ENCODE measurements at places on chromosomes 12 and 14.

GRCh38 chr12:18861287-18861858 lies 123.5 kb downstream of the CAPZA3 start:
- DNase-seq, result peak; percentile 35

GRCh38 chr12:100830003-100830795 lies 35.6 kb downstream of the ANO4 start:
- no peak for DNase-seq

DNA sequence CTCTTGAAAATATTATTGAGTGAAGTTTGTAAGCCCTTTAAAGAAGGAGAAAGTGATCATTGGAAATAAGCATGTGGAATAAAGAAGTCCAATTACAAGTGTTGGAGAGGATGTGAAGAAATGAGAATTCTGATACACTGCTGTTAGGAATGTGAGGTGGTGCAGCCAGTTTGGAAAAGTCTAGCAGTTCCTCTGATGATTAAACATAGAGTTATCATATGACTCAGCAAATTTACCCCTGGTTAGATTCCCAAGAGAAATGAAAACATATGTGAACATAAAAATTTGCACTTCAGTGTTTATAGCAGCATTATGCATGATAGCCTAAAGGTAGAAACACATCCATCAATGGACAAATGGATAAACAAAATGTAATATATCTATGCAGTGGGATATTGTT lies 319.9 kb downstream of the AEBP2 start:
- DNase-seq, result no peak

GRCh38 chr12:46227616-46228015 lies 41.2 kb downstream of the SLC38A1 start:
- DNase-seq, result no peak

DNA sequence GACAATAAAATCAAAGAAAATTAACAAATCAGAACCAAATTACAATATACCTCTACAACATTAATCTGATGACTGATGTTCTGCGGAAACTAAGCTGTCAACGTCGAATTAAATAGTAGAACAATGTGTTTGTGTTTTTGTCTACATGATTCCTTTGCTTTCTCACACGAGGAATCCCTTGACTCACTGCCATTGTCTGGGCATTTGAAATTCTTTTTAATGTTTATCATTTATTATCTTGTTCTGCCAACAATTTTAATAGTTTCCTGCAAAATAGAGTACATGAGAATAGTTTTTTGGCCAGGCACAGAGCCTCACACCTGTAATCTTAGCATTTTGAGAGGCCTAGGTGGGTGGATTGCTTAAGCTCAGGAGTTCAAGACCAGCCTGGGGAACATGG lies 76.6 kb upstream of the KRAS start:
- DNase-seq, result no peak

DNA sequence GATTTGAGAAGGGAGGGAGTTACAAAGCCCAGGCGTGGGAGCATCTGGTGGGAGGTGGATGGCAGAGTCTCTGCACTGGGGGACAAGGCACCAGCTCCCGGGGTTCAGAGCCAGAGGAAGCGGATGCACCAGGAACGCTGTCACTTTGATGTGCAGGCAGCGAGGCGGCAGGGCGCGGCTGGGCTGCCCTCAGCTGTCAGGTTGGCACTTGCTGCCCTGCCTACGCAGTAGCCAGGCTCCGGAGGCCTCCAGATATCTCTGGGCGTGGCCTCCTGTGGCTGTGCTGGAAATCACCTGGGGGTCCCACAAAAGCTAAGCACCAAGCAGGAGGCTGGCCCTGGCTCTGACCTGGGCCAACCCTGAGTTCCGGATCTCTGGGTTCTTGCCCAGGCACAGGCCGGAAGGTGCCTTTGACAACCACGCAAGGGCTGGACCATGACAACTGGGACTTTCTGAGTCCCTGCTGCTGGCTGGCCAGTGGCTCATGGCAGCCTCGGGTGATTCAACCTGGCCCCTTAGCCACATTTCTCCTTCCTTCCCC lies 62.1 kb upstream of the MAP1LC3B2 start:
- DNase-seq, result no peak

GRCh38 chr12:122841544-122842321 lies 6.5 kb downstream of the HIP1R start:
- DNase-seq, result no peak

- peak; percentile 22 for DNase-seq
These were observed 2.1 kb upstream of the TUBA1A start for GRCh38 chr12:49190974-49191373.

- no peak for DNase-seq
These were observed 17.8 kb upstream of the EGLN3 start for GRCh38 chr14:33968722-33969121.

- no peak for DNase-seq
These were observed 98.8 kb upstream of the CCDC175 start for GRCh38 chr14:59675394-59675793.

GRCh38 chr14:101332281-101332680 lies 229.0 kb upstream of the DIO3 start:
- DNase-seq, result no peak

- no peak for DNase-seq
These were observed 2.9 kb upstream of the RAB35 start for GRCh38 chr12:120119271-120119973.

GRCh38 chr12:50425589-50426258 lies 25.0 kb downstream of the LARP4 start:
- DNase-seq, result no peak

DNA sequence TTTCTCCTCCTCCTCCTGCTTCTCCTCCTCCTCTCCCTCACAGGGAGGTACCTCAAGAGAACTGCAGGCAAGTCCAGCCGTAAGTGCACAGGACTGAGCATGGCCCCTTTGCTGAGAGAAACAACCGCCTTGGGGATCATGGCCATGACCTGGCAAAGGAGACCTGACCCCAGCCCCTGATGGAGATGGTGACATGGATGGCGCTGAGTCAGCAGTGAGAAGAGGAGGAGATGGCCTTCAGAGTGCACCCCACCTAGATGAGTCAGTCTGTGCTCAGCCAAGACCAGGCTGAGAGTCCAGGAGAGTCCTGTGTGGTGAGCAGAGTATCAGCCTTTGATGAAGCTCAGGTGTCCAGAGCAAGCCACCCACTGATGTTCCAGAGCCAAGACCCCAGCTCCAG lies 36.4 kb downstream of the MEG3 start:
- no peak for DNase-seq

DNA sequence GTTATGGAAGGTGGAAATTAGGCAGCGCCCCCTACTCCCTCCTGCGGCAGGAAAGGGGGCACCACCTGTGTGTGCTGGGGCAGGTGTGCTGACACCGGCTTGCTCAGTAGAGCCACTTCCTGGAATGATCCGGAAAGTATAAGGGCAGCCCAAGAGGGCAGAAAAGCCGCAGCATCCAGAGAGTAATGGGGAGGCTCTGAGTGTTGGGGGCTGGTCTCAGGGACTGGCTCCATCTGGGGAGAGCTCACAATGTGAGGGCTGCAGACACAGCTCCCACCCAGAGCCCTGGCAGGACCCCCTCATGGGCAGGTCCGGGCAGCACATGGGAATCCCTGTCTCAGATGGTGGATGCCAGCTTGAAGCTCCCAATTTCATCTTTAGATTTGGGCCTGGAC lies 187.6 kb upstream of the C14orf180 start:
- DNase-seq, result no peak

- DNase-seq, result no peak
These were observed 45.1 kb downstream of the FAM222A start for GRCh38 chr12:109758426-109759420.

DNA sequence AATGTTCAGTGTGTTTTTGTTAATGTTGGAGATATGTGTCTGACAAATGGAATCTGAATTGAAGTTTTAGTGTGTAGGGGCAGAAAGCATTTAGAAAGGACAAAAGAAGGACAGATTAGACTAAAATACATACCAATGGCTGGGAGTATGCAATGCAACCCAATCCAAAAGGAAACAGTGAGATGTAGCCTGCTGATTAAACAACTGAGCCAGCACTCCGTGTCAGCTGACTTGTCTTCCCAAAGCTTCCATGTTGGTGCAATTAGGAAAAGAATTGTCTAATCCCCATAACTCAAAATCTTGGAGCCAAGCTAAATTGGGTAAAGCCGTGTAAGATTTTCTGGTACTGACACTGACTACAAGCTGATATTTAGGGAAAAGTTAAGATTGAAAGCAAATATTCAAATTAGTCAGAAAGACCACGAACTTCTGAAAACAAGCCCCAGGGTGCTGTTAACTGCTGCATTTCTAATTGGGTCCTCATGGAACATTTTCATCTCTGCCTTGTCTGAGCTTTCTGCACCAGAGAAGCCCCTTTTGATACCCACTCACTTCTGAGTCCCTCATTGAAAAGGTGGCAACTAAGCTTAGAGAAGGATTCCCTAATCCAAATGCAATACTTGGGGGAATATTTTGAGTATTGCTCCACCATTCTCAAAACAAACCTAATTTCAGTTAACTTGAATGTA lies 109.1 kb downstream of the DAD1 start:
- no peak for DNase-seq

DNA sequence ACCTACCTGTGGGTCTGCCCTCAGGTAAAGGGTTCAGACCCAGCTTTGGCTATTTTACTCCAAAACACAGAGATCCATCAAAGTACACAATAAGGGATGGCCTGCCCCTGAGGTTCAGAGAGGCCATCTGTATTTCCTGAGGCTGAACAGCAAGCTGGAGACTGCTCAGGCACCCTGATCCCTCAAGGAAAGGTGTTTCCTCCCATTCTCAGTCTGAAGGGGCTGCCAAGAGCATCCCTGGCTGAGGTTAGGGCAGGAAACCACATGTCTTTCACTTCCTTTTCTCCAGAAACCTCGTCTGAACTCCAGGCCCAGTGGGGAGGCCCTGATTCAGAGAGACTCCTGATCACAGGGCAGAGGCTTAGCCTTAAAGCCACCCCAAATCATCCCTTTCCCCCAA lies 1.5 kb downstream of the RILPL1 start:
- no peak for DNase-seq

DNA sequence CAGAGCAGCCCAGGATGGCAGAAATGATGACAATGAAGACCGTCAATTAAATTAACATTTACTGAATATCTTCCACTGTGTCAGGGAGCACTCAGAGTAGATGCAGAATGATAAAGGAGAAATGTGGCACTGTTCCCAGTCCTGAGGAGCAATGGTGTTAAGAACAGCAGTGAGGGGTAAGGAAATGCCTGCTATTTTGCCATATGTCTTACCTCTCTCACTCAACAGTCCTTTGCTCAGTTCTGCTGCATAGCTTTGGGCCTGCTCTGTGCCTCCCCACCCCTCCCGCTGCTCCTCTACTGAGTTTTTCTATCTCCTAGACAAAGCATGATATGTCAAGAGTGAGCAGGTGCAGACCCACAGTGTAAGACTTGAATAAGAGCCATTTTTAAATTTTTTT lies 318.8 kb downstream of the NAV3 start:
- no peak for DNase-seq

GRCh38 chr14:48193893-48194292 lies 518.5 kb upstream of the MDGA2 start:
- no peak for DNase-seq
